ENCODE measurements at places on chromosomes 6 and 20. TPM values are rescaled to one million over a fixed set of nuclear protein-coding genes. Genes with fewer than 3 reads are reported as not detected.

DNA sequence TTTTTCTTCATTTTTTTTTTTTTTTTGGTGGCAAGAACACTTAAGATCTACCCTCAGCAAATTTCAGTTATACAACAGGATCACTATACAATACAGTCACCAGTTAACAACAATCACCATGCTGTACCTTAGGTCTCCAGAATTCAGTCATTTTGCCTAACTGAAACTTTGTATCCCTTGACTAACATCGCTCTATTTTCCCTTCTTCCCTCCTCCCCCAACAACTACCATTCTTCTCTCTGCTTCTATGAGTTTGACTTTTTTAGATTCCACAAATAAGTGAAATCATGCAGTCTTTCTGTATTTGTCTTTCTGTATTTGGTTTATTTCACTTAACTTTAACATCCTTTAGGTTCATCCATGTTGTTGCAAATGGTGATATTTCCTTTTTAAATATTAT, 42.4 kb upstream of the DOK5 start:
- no peak for DNase-seq

DNA sequence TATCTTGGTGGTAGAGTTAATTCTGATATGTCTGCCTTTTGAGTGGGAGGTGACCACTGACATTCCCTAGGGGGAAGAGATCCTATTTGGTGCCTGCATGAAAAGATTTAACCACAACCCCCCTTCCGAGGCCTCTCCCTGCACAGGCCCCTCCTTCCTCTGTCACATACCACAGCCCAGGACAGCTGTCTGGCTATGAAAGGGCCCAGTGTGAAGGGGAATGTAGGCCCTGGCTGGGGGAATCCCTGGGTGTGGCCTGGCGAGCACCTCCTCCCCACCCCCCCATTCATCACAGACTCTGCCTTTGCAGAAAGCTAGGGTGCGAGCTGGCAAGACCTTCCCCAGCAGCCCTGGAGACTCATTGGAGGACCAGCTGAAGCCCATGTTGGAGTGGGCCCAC, 27.4 kb upstream of the MAPRE1 start:
- DNase-seq: no peak

DNA sequence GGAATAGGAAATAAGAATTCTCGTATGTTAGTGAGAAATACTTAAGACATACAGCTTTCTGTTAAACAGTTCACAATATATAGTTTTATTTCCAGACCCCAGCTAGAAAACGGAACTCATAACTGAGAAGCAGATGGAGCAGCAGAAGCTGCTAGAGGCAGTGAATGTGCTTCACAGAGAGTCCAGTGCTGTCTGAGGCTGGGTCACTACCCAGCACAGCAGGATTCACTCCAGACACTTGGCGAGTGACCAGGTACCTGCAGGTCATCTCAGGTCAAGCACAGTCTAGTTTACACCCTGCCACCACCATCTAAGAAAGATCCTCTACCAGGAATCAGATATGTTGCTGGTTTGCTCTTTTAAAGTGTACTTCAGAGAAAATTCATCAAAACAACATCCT, 243.1 kb upstream of the RAB32 start:
- DNase-seq: no peak

GRCh38 chr20:17406051-17406590, 125.1 kb downstream of the BFSP1 start:
- DNase-seq: no peak

- peak; percentile 76 for DNase-seq
Measured at GRCh38 chr20:64102647-64103354, 4.6 kb downstream of the NPBWR2 start.

DNA sequence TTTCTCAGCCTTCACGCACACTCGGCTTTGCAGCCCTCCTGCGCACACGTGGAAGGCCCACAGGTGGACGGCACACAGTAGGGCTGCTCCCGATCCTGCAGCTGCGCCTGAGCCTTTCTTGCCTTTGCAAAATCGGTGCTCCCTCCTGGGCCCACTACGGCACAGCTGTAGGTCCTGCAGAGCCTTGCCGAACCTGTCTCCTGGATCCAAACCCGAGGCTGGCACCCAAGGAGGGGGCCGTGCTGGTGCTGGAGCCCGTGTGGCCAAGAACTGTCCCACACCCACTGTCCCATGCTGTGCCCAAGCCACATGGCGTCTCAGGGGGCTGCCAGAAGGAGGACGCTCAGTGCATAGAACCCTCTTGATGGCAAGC, 227.4 kb downstream of the TTLL2 start:
- DNase-seq: no peak

- DNase-seq: no peak
Measured at GRCh38 chr6:98871057-98871456, 36.7 kb downstream of the POU3F2 start.

- DNase-seq: no peak
Measured at GRCh38 chr6:150567380-150567779, 32.3 kb upstream of the PLEKHG1 start.

DNA sequence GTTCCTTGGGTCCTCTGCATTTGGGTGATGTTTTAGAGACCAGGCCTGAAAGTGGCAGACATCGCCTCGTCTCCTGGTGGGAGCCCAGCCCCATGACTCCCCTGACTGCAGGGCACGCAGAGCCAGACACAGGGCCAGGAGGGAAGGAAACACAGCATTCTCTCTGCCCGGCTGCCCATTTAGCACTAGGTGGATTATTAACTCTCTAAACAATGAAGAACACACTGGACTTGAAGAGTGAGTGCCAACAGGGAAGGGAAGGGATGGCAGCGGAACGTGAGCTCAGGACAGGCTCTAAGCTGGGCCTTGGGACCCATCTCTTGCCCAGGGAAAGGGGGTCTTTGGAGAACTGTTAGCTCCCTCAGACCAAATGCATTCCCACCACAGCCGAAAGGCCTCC, 80.4 kb downstream of the TBXT start:
- no peak for DNase-seq

GRCh38 chr6:12186528-12186927, 103.6 kb upstream of the EDN1 start:
- DNase-seq: no peak

DNA sequence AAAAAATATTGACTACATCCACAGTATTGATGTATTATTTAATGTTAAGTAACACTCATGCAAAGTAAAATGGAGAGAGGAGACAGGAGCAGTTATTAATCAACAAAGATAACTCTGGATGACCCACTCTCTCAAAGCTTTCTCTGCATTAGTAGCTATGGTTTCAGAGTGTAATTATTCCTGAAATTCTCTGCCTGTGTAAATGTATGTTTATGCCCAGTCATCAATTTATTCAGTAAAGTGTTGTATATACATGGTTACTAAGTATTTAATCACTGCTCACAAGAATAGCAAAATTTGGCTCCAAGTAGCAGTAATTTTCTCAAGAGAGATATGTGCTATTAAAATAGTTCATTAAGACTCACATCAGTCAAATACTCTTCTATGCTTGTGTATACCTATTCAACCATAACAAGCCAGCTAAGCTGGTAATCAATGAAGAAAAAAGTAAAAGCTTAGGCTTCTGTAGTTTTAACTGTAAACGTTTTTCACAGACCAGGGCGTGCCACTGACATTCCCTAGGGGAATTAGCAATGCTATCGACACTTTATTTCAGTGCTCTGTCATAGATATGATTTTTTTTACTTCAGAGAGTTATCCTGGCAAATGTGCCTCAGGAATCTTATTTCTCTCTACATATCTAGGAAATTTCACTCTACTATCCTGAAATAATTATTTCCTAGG, 54.0 kb upstream of the RAB32 start:
- DNase-seq: no peak

- no peak for DNase-seq
Measured at GRCh38 chr6:8392569-8392968, 42.8 kb downstream of the SLC35B3 start.

- no peak for DNase-seq
Measured at GRCh38 chr6:13411484-13411883, 75.9 kb downstream of the GFOD1 start.

- no peak for DNase-seq
Measured at GRCh38 chr20:13212750-13213149, 8.3 kb upstream of the ISM1 start.

GRCh38 chr6:445571-446417, 54.2 kb downstream of the IRF4 start:
- peak; percentile 66 for DNase-seq

Gene ACSS1
- polyA plus RNA-seq: 20.3 TPM

Gene OPRM1
- not detected for polyA plus RNA-seq

Gene PARD6B
- polyA plus RNA-seq: 0.97 TPM

Gene ETV7
- polyA plus RNA-seq: 2.1 TPM

Gene C6orf15
- not detected for polyA plus RNA-seq

Gene ASIP
- 2.7 TPM for polyA plus RNA-seq

All from spleen (tissue), 13 donors.